ENCODE measurements at places on chromosomes 12 and 14. TPM values are rescaled to one million over a fixed set of nuclear protein-coding genes. Genes with fewer than 3 reads are reported as not detected.
A peak's percentile ranks its signal among the peaks of the same experiment; 100 is the strongest.

Gene PIK3C2G
- total RNA-seq: not detected

Gene AICDA
- total RNA-seq: not detected

Gene ALDH1L2
- 11.2 TPM for total RNA-seq

Gene DNAJC22
- total RNA-seq: 3.1 TPM

Gene PRR4
- not detected for total RNA-seq

Gene C12orf75
- total RNA-seq: 189 TPM

DNA sequence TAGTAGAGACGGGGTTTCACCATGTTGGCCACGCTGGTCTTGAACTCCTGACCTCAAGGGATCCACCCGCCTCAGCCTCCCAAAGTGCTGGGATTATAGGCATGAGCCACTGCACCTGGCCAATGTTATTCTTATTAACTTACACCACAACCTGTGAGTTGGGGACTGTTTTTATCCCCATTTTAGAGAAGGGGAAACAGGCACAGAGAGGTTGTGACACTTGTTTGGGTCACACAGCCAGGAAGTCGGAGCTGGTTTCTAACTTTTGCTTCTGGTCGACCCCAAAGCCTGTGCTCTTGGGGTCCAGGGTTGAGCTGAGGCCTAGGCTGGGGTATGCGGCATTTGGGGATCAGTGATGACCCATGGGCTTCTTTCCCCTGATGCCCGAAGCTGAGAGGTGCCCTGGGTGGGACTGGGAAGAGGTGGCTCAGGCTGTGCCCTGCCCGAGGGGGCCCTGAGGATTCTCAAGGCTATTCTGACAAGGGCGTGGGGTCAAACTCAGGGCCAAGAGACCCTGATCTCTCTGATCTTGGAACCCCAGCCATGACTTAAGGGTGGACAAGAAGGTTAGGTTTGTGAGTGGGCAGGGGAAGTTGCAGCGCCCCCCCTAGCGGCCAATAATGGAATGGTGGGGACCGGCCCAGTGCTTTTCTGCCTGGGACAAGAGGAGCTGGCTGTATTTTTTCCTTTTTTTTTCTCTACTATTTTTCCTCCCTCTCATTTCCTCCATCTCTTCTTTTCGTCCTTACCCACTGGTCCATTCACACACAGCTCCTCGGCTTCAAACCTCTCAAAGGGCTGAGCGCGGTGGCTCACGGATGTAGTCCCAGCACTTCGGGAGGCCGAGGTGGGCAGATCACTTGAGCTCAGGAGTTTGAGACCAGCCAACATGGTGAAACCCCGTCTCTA is 3.0 kb downstream of the SDSL start:
- DNase-seq: peak; percentile 30

DNA sequence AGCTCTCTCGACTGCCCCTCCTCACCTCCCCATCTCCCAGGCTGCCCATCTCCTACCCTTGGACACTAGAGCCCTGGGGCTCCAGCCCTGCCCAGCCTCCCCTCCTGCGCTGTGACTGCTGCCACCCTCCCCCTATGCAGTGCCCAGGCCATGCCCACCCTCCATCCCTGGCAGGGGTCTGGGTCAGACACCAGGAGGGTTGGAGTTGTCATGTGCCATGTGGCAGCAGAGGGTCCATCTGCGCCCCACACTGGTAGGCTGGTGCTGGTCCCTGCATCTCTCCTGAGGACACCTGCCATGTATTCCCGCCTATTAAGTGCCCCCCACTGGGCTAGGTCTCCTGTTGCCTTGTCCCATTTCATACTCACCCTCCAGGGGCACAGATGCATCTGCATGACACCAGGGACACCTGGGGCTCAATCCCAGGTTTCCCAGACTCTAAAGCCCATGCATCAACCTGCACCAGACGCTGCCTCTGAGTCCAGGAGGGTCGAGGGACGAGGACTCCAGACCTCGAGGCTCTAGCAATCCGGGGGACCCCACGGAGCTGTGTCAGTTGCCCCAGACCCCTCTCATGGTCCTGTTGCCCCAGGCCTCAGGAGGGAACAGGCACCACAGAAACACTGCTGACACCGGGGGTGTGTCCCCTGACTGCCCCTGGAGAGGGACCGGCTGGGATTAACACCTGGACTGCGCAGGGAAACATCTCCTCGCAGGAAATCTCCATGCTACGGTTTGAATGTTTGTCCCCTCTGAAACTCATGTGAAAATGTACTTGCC is 23.4 kb upstream of the SFSWAP start:
- no peak for DNase-seq

All from MG63 (cell line).